ENCODE measurements at places on chromosomes 2 and 18. TPM values are rescaled to one million over a fixed set of nuclear protein-coding genes. Genes with fewer than 3 reads are reported as not detected.

CYB5A gene
- 34.8 TPM for total RNA-seq

ARMC9 gene
- 6.4 TPM for total RNA-seq

RNF125 gene
- total RNA-seq = 32.6 TPM

CD28 gene
- total RNA-seq = 130 TPM

TXNL1 gene
- total RNA-seq = 104 TPM

Measured in activated CD4-positive, alpha-beta T cell treated with anti-CD3 and anti-CD28 coated beads, Interleukin-2, amount 10 ng/mL, durations not matched to agents 24 days and 14 days (primary cell).